ENCODE measurements at places on chromosomes 7 and 10.
A peak's percentile ranks its signal among the peaks of the same experiment; 100 is the strongest.

GRCh38 chr10:102147561-102147960 is 4.6 kb upstream of the NOLC1 start:
- DNase-seq: no peak

- no peak for DNase-seq
These were observed 332.1 kb downstream of the PTPRN2 start for GRCh38 chr7:158255558-158255957.

DNA sequence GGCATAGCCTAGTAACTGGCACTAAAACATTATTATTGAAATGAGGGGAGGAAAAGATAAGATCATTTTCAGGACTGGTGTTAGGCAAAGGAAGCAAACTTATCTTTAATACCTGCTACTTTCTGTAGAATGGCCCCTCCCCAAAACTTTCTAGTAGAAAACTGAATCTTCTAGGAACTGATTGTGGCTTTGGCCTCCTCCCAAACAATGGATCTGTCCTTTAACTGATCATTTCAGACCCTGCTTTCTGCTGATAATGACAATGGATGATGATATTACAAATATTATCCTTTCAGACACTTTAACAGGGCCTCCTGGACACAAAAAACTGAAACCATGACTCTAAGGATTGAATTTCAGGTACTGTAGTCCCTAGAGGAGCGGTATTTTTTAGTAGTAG is 55.1 kb downstream of the EZH2 start:
- no peak for DNase-seq

- no peak for DNase-seq
These were observed 165.2 kb upstream of the PPP1R3A start for GRCh38 chr7:114084002-114084471.

DNA sequence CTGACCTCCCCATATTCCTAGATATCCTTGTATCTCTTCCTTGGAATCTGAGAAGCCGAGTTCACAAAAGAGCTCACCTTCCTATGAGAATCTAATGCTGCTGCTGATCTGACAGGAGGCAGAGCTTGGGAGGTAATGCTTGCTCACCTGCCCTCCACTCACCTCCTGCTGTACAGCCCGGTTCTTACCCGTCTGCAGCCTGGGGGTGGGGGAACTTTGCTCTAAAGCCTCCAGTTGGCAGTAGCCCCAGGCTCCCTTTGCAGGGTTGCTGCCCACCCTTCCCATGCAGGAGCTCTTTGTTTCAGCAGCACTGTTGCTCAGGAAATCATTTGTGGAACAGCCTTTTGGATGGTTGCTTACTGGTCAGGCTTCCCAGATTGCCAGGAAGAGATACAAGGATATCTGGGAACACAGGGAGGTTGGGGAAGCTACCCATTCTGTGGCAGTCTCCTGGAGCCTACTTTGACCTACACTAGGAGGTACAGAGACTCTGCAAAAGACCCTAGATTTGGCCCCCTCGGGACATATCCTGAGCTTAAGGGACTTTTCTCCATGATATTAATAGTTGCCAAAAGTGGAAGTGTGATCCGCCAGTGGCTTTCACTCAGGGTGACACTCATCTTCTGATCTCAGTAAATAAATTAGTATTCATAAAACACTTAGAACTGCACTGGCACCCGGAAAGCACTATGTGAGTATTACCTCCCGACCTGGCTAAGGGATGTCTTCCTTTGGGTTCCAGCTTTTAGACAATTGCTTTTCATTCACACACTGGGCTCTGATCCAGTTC is 363.7 kb upstream of the PODXL start:
- DNase-seq: no peak

DNA sequence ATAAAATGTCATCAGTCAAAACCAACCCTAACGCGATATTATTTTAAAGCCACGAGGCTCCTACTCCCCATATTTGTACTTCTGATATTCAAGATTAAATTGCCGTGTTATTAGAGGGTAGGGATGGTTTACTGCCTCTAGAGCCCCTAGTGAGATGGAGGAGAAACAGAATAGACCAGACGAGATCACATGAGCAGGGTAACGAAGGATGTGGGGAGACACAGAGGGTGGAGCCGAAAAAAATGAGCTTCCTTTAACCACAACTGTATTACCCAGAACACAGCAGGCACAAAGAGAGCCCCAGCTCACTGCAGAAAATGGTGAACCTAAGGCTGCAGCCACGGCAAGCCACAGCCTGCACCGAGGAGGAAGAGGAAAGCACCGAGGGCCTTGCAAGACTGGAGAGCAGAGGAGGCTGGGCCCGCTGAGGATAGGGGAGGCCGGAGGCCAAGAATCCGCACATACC is 14.3 kb downstream of the ZC3HAV1 start:
- peak; percentile 90 for DNase-seq

DNA sequence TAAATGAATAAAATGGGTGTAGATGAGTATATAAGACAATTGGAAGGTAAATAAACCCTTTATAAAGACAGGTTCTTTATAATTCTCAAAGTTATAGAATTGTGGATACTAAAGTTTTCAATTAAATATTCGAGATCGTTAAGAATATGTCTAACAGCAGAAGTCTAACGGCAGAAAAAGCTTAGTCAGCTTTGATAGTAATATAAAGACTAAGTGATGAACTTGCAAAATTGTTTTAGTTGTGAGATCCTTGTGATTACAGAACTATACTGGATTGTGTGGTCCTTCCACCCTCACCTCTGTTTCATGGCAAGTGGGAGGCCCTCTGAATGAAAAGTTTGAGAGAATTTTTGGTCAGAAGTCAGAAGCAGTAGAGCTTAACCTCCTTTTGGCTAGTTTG is 2.3 kb downstream of the THNSL1 start:
- no peak for DNase-seq

DNA sequence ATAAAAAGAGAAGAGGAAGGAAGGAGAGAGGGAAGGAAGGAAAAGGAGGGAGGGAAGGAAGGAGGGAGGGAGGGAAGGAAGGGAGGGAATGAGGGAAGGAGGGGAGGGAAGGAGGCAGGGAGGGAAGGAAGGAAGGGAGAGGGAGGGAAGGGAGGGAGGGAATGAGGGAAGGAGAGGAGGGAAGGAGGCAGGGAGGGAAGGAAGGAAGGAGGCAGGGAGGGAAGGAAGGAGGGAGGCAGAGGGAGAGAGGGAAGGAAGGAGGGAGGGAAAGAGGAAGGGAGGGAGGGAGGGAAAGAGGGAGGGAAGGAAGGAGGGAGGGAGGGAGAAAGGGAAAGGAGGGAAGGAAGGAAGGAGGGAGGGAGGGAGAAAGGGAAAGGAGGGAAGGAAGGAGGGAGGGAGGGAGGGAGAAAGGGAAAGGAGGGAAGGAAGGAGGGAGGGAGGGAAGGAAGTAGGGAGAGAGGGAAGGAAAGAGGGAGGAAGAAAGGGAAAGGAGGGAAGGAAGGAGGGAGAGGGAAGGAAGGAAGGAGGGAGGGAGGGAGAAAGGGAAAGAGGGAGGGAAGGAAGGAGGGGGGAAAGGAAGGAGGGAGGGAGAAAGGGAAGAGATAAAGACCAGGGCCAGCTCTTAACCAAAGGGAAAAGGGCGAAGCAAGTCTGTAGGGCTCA is 5.7 kb upstream of the LAT2 start:
- DNase-seq: no peak

GRCh38 chr7:27872356-27873275 is 132.7 kb downstream of the TAX1BP1 start:
- DNase-seq: no peak

DNA sequence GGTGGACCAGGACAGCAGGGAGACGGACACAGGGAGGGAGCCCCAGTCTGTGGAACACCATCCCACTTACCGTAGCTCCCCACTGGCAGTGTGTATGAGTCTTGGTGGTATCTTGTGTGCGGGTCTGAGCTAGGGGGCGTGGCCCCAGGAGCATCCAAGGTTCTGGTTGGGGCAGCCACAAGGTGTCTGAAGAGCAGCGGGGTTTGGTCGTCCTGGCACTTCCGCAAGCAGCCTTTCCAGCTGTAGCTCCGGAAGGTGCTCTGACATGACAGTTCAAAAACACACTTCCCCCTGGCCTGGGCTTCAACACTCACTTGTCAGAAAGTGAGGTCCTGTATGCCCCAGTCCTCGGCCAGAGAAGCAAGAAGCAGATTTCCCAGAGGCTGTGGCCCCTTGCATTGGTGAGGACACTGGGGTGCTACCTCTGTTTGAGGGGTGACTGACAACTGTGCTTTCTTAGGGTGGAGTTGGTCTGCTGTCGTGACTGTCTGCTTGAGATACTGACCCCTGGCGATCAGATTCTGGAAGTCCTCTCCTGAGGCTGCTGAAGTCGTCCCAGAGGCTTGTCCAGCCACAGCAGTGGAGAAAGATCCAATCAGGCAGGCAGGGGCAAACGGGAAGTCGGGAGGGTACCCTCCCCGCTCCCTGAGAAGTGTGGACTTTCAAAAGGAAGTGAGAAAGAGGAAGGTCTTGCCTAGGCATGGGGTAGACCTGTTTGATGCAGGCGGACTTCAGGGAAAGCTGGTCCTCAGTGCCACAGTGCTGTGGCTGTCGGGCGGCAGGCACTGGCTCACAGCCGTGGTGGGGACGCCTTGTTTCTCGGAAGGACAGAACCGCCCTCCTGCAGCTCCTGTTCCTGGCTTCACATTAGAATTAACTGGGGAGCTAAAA is 51.4 kb upstream of the PFKFB3 start:
- DNase-seq: peak; percentile 76

DNA sequence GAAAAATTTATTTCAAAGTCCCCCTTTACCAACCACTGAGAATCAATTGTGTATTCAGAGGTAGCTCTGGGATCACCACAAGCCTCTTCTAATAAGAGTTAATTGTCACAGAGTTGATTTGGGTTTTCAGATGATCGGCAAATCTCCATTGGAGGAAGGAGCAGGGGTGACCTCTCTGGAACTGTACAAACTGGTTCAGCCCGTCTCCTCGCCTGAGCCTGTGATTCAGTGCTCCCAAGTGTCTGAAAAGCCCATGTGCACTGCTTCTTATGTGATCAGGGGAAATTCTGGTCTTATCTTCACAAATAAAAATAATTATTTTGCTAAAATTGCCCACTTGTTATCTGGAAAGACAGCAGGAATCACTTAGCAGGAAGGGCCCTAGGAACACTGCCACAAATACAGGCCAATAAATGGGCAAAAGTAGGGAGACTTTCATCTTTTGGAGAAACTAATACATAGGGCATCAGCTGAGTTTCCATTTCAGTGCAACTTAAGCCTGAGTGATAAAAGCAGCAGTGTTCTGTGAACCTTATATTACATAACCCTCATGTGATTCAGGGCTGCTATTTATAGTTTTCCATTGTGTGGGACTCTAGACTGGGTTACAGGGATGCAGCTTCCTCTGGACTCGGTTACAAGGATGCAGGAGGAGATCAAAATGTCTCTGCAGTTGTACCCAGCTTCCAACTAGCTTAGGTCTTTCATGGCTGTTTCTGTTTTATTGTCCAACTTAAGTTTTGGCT is 32.3 kb downstream of the CDK1 start:
- DNase-seq: no peak

- DNase-seq: no peak
These were observed 17.6 kb downstream of the SLC26A4 start for GRCh38 chr7:107678110-107678753.

- no peak for DNase-seq
These were observed 27.0 kb upstream of the UTF1 start for GRCh38 chr10:133202778-133203651.

DNA sequence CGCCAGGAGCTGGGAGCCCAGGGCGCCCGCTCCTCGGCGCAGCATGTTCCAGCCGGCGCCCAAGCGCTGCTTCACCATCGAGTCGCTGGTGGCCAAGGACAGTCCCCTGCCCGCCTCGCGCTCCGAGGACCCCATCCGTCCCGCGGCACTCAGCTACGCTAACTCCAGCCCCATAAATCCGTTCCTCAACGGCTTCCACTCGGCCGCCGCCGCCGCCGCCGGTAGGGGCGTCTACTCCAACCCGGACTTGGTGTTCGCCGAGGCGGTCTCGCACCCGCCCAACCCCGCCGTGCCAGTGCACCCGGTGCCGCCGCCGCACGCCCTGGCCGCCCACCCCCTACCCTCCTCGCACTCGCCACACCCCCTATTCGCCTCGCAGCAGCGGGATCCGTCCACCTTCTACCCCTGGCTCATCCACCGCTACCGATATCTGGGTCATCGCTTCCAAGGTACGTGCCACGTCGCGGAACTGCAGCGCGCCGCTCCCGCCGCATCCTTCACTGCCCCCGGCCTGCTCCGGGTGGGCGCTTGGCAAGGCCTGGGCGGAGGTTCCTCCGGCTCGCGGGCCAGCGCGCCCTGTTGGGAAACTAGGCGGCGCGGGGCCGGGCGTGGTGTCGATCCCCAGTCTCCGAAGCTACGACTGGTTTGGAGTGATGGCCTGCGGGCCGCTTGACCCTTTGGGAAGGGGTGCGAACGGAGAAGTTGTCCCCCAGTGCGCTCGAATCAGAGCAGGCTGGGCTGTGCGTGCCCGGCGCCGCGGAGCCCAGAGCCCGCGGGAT is 868 bp downstream of the EMX2 start:
- no peak for DNase-seq

DNA sequence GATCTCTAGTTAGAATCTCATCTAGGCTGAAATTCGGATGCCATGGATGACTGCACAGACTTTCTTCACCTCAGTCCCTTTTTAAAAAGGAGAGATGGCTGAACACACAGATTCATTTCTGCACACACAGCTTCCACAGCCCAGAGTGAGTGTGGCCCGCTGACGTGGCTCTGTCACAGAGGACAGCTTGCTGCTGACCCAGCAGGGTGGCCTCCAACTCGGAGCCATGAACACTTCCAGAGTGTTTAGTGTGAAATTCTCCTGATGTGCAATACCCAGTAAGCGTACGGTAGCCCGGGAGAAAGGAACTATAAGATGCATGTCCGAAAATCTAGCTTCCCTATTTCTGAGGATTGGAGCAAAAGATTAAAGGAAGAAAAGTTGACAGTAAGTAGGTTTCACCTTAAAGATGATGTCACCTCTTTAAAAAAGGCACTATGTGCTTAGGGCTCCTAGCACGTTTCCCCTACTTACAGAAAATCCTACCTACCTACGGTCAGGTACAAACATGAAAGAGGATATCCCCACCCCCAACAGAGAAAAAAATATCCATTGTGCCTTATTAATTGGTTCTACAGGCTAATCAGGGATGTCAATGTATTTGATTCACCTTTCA is 162.2 kb downstream of the RAPGEF5 start:
- no peak for DNase-seq

GRCh38 chr7:90236721-90237289 is 8.2 kb upstream of the CFAP69 start:
- DNase-seq: no peak

GRCh38 chr10:33071857-33072256 is 113.8 kb upstream of the ITGB1 start:
- DNase-seq: no peak

GRCh38 chr7:103445228-103446048 is 569 bp downstream of the SLC26A5 start:
- DNase-seq: no peak

DNA sequence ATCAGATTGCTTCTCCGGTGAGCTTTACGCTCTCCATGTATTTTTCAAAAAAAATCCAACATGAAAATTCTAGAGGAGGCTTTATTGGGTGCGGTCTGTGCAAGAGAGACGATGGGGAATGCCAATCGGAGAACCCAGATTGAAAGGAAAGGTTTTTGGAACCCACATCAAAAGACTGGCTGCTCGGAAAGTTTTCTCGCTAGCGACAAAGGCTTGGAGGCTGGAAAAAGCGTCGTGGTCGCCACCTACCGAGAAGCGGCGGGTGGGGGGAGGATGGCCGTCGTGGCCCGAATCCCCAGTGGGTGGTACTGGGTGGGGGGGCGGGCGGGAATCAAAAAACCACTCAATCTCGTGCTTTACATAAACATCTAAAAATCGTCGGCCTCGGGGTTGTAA is 1.1 kb upstream of the GTF2I start:
- peak; percentile 20 for DNase-seq

GRCh38 chr10:101097881-101098280 is 33.2 kb upstream of the TLX1 start:
- DNase-seq: no peak

GRCh38 chr10:116371737-116372136 is 47.5 kb downstream of the CCDC172 start:
- DNase-seq: no peak

GRCh38 chr7:113794573-113794972 is 124.2 kb downstream of the PPP1R3A start:
- no peak for DNase-seq

Data from GDM1 (cell line).